ENCODE measurements at places on chromosomes 11 and 22.

DNA sequence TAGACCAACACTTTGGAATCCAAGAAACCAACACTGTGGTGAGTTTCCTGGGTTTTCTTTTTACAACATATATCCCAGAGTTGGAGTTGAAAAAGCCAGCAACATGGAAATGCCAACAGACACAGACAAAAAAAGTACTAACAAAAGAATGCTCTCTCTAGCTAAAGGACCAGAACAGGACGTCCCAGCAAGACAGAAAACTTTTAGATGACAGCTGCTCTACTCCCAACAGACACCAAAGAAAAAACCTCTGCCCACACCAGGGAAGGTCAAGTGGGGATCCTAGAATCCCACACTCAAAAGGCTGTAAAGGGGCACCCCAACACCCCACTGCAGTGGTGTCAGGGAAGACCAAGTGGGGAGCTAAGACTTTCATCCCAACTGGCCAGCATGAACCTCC is 23.3 kb downstream of the RRAS2 start:
- DNase-seq = no peak

DNA sequence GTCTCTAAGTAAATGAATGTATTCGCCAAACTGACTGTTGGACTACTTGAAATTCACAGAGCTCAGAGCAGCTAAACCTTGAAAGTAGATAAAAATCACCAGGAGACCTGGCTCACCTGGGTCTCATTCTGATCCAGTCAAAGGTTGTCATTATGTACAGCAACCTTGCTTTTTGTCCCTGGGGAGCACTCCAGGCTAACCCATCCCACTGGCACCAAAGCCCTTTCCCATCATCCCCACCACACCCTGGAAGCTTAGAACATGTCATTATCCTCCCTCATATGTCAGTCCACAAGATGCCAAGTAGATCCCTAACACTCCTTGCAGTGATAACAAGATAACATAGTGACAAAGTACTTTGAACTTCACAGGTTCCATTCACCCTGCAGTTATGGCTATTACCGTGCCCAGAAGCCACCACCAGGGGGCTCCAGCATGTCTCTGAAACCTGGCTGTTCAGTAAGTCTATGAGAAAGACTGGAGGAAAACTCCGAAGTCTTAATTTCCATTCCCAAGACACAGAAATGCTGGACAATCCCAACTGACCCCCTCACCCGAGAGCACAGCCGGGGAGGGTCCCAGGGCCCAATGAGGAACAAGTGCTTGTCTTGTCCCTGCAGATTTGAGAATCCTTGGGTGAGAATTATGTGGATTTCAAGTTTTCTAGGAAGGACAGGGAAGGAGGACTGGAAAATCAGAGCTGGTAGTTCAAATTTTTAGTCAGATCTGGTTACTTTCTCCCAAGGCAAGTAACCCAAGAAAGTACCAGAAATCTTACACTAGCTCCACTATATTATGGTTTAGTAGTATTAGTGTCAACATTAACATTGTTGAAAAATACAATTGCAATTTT is 43.0 kb upstream of the USP47 start:
- DNase-seq = peak; percentile 66

- no peak for DNase-seq
Observed at GRCh38 chr22:39151329-39151975, 1.0 kb downstream of the CBX7 start.

DNA sequence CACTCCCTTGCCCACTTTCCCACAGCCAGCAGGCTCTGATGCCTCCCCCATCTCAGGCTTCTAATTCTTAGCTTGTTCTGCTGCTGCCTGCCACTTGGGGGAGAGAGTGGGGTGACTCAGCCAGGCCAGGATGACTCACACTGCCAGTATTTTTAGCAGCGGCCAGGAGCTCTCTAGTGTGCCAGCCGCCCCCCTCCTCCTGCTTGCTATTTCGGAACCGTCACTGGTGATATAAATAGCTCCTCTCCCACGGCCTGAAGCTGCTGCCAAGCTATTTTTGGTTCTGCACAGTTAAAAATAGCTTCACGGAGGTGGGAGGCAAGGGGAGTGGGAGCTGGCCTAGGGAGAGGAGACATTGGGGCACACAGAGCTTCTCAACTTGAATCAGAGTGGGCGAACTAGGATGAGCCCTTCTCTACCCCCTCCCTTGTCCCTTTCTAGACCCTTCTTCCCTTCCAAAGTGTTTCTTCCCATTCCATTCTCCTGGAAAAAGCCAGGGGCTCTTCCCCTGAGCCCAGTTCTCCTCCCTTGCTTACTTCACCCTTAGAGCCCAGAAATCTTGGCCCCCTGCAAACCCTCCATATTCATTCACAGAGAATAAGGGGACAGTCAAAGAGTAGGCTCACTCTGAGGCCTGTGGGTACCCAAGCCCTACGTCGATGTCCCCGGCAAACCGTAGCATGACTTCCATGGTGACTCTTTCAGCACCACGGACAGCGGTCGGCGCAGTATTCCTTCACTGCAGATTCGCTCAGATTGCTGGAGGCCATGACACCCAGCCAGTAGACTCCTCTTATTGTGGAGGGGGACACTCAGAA is 2.5 kb upstream of the NPAS4 start:
- DNase-seq = peak; percentile 95

GRCh38 chr11:126817523-126818450 is 182.8 kb downstream of the KIRREL3 start:
- no peak for DNase-seq

DNA sequence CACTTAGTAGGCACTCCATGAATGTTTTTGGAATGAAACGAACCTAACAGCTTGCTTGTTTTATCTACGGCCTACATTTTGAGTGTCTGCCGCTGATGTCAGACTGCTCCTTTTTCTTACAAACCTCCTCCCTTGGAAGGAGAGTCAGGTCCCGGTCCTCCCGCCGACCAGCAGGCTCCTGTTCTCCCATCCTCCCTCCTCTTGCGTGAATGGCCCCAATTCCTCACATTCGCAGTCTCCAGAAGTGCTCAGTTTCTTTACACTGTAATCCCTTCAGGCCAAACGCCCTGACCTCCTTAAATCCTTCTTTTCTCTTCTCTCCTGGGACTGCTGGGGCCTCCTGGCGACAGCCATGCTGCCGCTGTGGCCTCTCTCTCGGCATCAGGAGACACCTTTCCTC is 82.6 kb upstream of the CSNK2A3 start:
- peak; percentile 78 for DNase-seq

DNA sequence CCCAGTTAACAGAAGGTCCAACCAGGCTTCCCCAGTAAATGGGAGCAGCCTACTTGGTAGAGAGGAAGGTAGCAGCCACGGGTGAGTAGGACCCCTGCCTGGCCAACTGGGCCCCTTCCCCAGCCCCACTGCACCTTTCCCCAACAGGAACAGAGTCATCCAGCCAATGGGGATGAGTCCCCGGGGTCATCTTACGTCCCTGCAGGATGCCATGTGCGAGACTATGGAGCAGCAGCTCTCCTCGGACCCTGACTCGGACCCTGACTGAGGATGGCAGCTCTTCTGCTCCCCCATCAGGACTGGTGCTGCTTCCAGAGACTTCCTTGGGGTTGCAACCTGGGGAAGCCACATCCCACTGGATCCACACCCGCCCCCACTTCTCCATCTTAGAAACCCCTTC is 6.6 kb downstream of the RIC8A start:
- no peak for DNase-seq

- no peak for DNase-seq
Observed at GRCh38 chr11:127027000-127027399, 26.4 kb upstream of the KIRREL3 start.

GRCh38 chr11:54946424-54946823 is 239.8 kb downstream of the OR4A5 start:
- no peak for DNase-seq

DNA sequence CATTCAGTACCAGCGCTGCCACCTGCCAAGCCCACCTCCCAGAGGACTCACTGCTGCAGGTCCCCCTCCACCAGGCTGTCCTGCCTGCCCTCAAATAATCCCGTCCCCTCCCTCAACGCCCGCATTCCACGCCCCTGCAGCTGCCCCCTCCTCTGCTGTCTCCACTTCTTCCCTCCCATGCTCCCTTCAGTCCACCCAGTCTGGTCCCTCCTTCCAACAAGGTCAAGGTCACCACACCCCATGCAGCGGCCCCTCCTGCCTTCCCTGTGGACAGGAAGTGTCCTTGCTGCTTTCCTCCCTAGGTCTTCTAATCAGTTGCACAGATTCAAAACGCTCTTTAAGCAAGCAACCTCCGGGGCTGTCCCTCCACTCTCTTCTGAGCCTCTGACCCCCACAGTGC is 12.1 kb downstream of the MACROD1 start:
- DNase-seq = no peak

DNA sequence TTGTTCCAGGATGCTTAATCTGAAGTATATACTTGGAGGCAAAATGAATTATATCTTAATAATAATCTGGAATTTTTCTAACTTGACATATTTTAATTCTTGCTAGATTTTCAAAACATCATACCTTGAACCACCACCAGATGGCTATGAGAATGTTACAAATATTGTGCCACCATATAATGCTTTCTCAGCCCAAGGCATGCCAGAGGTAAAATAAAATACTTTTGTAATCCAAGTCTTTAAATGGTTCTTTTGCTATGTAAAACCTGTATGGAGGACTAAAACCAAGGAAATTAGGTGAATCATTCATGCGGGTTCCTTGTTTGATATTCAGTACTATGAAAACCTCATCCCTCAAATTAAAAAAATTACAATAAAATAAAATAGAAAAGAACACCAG is 14.4 kb downstream of the NAALAD2 start:
- DNase-seq = no peak

- DNase-seq = peak; percentile 33
Observed at GRCh38 chr11:134685793-134686380, 273.8 kb upstream of the B3GAT1 start.

GRCh38 chr11:17496406-17496805 is 19.8 kb upstream of the ABCC8 start:
- no peak for DNase-seq

GRCh38 chr11:44854086-44854485 is 96.6 kb downstream of the TP53I11 start:
- DNase-seq = no peak

- DNase-seq = no peak
Observed at GRCh38 chr11:47388697-47389576, 10.6 kb upstream of the SPI1 start.

DNA sequence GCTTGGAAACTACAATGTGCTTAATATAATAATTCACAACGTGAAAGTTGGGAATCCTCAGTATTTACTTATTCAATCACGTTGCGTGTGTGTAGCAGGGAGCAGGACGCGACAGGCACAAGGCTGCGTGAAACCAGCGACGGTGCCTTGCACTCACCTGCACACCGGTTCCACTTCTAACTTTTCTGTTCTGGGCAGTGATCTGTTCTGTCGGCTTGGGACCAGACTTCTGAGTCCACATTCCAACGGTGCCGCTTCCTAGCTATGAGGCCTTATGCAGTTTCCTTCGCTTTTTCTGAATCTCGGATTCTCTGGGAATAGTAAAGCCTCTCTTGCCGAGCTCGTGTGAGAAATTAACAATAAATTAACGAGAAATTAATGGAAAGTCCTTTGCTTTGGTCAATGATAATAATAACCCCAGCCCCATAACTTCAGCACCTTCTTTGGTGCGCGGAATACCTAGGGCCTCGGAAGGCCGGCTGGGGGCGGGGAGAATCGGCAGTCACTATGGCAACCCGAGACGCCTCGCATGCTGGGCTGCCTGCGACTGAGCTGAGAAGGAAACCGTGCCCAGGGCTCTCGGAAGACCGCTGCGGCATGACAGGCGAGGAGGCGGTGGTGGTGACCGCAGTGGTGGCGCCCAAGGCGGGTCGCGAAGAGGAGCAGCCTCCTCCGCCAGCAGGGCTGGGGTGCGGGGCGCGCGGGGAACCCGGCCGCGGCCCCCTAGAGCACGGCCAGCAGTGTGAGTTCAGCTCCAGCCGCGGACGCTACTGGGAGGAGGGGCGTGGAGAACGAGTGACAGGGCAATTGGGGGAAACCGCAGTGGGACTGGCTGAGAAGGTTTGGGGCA is at the start of gene C11orf97:
Gene C11orf97 (plus strand): TSS at position 530 of the 850 bp plus-strand sequence. CDS start 68 bp downstream, at position 598.
- peak; percentile 90 for DNase-seq

- no peak for DNase-seq
Observed at GRCh38 chr11:125295931-125296330, 131.4 kb downstream of the PKNOX2 start.

Measured in neural progenitor cell (in vitro differentiated cells).